Activated CD4-positive, alpha-beta memory T cell treated with anti-CD3 and anti-CD28 coated beads for 36 hours (primary cell): ENCODE measurements at places on chromosomes 7 and 10. TPM values are rescaled to one million over a fixed set of nuclear protein-coding genes. Genes with fewer than 3 reads are reported as not detected.

Gene IFIT1
- total RNA-seq = 5.2 TPM

Gene ZNF503
- total RNA-seq = 0.38 TPM

Gene TET1
- 0.53 TPM for total RNA-seq

DNA sequence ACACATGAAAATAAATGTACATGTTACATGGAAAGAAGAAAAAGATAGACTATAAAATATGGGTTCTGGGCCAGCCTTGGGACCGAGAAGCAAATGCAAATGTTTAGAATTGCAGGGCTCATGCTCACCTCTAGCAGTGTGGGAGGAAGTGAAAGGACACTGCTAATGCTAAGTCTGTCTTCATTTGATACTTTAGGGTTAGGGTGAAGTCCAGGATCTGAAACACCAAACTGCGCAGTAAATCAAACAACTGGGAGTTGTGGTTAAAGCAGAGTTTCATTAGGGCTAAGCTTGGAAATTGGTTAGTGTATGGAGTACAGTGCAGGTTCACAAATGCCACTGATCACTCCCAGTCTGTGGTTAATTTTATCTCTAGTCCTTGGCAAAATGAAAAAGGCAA is 73.2 kb upstream of the PDK4 start:
- no peak for DNase-seq

DNA sequence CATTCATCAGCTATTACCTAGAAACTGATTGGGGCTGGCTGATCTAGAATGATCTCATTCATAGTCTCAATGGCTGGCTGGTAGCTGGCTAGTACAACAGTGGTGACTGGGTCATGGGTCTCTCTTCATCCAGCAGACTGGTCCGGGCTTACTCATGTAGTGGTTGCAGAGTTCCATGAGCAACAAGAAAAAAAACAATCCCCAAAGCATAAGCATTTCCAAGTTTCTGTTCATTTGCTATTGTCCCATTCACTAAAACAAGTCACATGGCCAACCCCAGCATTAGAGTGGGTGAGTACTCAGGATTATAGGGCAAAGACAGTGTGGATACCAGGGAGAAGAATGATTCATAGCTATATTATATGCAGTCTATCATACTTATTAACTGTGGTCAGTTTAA is 85.2 kb upstream of the SEMA3C start:
- no peak for DNase-seq

- no peak for DNase-seq
These were observed 236.1 kb downstream of the BUB3 start for GRCh38 chr10:123390332-123390731.

DNA sequence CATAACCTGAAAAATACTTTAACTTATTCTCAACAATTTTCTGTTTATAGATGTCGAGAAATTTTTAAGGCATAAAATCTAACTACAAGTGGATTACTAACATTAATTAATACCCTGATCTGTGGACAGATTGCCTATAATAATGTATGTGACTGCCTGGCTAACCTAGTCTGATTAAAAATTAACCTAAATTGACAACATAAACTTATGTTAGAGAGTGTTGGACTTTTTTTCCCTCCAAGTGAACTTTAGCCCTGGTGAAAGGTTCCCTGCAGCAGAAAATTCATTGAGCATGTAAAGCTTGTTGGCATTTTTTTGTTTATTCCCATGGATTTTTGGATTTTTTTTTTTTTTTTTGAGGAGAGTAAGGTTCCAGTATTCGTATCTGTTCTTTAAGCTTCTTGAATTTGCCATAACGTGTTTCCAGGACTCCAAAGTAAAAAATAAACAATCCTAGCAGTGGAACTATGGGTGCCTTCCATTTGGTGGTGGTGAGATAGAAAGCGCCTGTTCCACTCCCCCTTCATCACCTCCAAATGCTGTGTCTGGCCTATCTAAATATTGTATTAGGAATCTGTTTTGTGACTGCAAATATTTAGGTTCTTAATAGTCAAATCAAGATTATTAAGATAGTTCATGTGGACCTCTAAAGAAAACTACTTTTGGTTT is 36.1 kb downstream of the NET1 start:
- no peak for DNase-seq

- no peak for DNase-seq
These were observed 28.8 kb downstream of the CYP17A1 start for GRCh38 chr10:102808380-102808779.

DNA sequence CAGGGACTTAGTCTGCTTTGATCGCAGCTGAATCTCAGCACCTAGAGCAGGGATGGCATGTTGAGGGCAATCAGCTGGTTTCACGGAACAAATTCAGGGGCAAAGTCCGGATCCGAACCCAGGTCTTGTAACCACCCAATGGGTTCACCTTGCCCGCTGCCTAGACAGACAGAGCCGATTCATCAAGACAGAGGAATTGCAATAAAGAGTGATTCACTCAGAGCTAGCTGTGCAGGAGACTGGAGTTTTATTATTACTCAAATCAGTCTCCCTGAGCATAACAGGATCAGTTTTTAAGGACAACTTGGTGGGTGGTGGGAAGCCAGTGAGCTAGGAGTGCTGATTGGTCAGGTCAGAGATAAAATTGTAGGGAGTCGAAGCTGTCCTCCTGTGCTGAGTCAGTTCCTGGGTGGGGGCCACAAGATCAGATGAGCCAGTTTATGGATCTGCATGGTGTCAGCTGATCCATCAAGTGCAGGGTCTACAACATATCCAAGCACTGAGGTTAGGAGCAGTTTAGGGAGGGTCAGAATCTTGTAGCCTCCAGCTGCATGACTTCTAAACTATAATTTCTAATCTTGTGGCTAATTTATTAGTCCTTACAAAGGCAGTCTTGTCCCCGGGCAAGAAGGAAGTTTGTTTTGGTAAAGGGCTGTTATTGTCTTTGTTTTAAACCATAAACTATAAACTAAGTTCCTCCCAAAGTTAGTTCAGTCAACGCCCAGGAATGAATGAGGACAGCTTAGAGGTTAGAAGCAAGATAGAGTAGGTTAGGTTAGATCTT is 43.5 kb upstream of the CHST3 start:
- no peak for DNase-seq

GRCh38 chr10:23021430-23021829 is 73.9 kb upstream of the MSRB2 start:
- DNase-seq = no peak

- DNase-seq = no peak
These were observed 74.4 kb downstream of the RAB11FIP2 start for GRCh38 chr10:117972168-117972837.

DNA sequence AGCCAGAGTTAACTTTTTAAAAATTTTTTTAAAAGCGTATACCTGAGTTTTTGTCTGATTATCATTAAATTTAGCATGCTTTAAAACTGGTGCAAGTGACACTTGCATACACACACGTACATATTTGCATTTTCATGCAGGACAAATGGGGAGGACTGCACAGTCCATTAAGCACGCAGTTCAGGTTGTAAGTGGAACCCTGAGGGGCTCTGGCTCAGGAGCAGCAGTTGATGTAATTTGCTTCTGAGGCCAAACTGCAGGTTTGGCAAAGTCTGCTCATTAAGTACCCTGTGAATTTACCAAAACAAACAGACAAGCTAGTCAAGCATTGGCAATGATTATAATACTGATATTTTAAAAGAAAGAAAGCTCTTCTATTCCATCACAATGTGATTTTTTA is 215.8 kb upstream of the PFKP start:
- no peak for DNase-seq

- DNase-seq = peak; percentile 51
These were observed 350.2 kb downstream of the GATA3 start for GRCh38 chr10:8404721-8405120.

- peak; percentile 84 for DNase-seq
These were observed 7.1 kb downstream of the CRYGN start for GRCh38 chr7:151432658-151433521.
